ENCODE measurements at places on chromosomes 11 and 22.

DNA sequence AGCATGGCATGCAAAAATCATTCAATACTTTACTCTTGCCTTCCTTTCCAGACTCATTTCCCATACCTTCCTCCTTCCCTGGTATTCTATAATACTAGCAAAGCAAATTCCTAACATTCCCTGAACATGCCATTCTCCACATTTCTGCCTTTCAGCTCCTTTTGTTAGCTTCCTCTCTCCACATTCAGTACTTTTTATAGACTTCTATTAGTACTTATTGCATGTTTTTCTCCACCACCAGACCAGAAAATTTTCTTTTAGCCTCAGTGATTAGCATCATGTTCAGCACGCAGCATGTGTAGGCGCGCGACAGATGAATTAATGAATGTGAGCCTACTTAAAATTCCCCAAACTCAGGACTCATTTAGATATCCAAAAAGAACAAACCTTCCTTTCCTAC lies 935.3 kb downstream of the DLG2 start:
- DNase-seq: no peak

GRCh38 chr11:83070044-83070701 lies 1.5 kb downstream of the RAB30 start:
- DNase-seq: no peak

DNA sequence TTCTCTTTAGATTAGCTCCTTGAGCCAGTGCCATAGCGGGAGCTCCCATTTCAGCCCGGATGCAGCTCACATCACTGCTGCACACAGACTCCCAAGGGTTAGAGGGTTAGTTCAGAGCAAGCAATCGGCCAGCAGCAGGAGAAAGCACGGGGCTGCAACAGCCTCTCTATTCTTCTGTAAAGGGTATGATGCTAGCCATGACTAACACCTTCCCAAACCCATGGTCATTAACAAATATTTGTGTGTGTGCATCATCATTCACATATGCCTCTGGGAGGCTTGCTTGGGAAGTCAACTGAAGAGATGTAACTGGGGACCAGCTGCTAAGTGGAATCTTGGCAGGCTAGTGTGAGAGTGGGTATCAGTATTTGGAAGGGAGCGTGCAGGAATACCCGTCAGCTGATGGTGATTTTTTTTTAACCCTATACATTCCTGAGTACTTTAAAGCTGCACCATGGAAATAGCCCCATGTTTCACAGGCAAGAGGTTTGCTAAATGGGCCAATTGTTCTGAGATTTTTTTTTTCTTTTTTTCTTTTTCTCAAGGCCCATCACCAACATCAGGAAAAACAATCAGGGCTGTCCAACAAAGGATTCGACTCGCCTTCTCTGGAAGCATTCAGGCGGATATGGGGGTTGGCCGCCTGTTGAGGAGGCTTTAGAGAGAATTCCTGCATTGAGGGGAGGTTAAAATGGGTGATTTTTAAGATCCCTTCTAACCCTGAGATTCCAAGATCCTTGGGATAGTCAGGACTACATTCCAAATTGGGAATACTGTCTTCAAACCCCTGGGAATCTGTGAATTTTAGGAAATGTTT lies 33.2 kb upstream of the CCDC89 start:
- DNase-seq: no peak

DNA sequence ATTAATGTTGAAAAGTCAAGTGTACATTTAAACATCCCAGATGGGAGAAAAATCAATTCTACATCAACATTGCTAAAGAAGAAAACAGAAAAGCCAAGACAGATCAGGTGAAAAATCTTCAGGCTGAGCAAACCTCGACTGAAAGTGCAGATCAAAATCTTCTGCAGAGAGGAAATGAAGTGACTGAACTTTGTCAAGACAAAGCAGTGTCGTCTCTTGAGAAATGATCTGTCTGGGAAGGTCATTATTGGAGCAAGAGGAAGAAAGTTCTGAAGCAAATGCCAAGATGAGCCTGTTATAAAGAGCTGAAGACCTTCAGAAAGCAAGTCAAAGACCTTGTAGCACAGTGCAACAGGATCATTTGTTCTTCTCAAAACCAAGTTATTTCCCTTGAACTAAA lies 5.8 kb upstream of the PLEKHB1 start:
- DNase-seq: no peak

DNA sequence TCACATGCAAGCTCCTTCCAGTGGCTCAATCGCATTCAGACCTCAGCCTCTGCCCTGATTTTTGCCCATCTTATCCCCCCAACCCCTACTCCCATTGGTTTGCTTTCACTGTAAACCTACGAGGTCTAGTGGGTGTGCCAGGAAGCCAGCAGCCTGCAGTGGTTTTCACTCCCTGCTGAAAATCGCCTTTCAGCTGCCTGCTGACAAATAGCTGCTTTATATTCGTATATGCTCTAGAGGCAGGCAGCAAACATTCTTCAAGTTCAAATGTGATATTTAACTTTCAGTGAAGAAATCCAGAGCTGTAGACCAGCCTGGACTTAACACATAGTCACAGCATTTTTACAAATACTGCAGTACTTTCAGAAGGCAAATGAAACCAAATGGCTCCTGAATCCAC lies 92.8 kb upstream of the APOA1 start:
- peak; percentile 32 for DNase-seq

GRCh38 chr22:23076896-23077572 lies 6.7 kb downstream of the GNAZ start:
- DNase-seq: no peak

DNA sequence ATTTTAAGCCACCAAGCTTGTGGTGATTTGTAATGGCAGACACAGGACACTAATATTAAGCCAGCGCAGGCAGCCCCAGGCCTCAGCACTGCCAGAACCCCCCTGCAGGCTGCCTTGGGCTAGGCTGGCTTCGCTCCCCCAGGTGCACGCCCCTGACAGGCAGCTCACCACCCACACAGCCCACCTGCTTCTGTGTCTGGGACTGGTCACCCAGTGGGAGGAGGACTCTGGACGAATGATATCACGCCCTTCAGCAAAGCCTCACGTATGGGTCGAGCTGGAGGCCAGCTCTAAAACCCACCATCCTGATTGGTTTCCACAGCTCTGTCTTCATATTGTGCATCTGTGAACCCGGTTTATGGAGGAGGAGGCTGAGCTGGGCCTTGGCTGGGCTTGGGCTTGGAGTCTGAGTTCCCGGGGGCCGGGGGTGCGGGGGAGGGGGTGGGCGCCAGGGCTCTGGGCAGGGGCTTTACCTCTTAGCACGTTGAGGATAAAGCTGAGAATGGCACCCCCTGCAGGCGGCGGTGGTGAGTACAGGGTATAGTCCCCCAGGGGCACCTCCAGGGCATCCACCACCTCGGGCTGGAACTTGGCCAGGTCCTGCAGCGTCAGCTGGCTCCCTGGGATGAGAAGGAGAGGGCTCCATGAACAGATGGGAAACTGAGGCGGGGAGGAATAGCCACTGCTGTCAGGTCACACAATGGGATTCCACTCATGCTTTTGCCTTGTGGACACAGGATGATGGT lies 13.8 kb downstream of the GGT5 start:
- DNase-seq: peak; percentile 39

- DNase-seq: no peak
Measured at GRCh38 chr11:89235083-89235482, 57.4 kb downstream of the TYR start.

DNA sequence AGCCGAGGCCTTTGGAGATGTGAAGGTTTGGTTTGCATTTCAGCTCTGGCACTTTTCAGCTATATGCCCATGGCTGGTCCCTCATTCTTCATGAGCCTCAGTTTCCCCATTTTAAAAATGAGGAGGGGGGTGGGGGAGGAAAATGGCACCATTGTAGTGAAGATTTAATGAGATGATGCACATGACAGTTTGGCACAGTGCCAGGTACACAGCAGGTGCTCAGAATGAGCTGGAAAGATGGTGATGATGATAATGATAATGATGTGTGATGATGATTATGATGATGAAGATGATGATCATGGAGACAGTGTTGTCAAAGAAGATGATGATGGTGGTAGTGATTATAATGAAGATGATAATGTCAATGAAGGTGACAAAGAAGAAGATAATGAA lies 24.3 kb upstream of the FGF3 start:
- DNase-seq: no peak

- no peak for DNase-seq
Measured at GRCh38 chr22:36763576-36763975, 12.3 kb downstream of the IFT27 start.

DNA sequence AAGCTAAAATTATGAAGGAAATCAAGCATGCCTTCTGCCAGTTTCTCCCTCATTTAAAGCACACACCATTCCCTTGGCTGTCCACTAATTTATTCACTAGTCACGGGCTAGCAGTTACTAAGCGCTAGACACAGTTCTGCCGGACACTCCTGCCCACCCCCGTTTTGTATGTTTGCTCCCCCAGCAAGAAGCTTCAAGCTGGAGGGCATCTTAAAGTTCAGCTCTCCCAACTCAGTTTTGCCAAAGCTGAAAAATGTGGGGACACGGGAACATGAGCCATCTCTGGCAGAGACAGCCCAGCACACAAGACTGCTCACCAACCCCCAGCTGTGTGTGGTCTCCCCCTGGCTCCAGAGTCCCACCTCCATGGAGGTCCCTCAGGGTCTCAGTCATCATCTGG lies 263.6 kb downstream of the BRD1 start:
- no peak for DNase-seq

DNA sequence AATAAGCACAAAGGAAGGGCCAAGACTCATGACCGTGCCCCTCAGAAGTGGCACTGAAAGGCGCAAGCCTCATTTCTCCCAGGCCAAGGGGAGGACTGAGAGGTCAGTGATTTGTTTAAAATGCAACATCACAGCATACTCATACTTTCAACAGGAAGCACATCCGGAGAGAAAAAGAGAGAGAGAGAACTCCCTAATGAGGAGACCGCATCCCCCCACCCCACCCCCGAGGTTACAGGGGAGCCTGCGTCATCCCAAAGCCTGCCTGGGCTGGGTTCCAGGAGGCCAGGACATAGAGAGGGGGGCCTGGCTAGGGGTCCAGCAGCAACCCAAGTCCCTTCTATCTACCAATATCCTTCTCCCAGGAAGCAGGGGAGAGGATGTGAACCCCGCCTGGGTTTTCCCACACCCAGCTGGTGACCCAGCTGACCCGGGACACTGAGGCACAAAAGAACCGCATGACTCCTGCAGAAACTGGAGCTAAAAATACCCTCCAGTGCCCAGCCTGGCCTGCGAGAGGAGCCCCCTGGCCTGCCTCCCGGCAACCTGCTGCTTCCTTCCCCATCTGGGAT lies 3.8 kb downstream of the CSNK1E start:
- no peak for DNase-seq

GRCh38 chr11:119680541-119681360 lies 48.2 kb downstream of the NECTIN1 start:
- no peak for DNase-seq

DNA sequence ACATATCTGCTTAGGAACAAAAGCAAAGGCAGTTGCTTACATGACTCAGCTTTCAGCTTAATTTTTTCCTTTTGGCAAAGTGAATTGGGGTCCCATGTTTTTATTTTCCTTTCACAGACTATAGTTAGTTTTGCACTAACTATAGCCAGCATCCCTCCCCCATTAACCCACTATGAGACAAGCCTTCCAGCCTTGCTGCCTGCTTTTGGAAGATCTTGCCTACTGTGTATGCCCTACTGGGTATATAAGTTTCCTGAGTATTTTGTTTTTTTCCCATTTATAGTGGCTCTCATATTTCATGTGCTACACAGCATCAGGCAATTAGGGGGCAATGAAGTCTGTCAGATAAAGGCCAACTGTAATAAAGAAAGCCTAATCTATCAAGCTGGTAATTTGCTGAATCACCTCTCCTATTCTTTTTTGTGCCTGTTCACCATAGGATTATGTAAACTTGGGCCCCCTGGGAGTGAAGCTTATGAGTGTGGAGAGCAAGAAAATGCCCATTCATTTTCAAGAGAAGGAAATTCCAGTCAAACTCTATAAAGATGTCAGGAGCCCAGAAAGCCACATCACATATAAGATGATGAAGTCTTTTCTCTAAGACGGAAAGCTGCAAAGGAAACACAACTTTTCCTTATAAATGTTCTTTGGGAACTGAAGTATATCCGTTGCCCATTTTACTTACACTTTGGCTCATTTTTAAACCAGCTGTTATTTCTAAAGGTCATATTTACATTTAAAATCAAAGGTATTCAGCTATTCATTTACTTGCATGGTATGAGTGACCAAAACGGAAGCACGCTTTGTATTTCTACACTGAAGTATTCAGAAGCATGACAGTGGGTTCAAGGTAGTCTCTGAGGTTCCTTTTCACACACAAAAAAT lies 64.0 kb downstream of the CCDC83 start:
- no peak for DNase-seq

Measured in activated effector memory CD4-positive, alpha-beta T cell treated with Interleukin-2 at 50 U/mL for 16 hours (primary cell).